Activated T-helper 9 cell treated with anti-CD3 and anti-CD28 coated beads, Interleukin-2, amount 50 U/mL, for 16 hours (primary cell): ENCODE measurements at places on chromosomes 6 and 20.
A peak's percentile ranks its signal among the peaks of the same experiment; 100 is the strongest.

DNA sequence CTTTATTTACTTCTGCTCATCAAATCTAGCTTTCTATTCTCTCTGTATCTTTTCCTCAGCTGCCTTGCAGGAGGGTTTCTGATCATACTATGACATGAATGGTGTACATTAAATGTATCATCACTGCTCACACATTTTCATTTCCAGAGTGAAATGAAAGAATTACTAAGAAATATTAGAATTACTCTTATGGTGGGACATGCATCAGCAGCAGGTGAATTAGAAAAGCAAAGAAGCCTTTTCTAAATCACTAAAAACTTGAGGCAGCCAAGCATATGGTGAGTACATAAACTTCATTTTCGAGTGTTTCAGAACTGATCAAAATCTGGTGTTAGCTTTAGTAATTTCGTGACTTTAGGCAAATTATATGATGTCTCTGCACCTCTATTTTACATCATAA, 23.6 kb downstream of the IL17A start:
- DNase-seq: no peak

- DNase-seq: no peak
These were observed 15.7 kb upstream of the QKI start for GRCh38 chr6:163398815-163399214.

DNA sequence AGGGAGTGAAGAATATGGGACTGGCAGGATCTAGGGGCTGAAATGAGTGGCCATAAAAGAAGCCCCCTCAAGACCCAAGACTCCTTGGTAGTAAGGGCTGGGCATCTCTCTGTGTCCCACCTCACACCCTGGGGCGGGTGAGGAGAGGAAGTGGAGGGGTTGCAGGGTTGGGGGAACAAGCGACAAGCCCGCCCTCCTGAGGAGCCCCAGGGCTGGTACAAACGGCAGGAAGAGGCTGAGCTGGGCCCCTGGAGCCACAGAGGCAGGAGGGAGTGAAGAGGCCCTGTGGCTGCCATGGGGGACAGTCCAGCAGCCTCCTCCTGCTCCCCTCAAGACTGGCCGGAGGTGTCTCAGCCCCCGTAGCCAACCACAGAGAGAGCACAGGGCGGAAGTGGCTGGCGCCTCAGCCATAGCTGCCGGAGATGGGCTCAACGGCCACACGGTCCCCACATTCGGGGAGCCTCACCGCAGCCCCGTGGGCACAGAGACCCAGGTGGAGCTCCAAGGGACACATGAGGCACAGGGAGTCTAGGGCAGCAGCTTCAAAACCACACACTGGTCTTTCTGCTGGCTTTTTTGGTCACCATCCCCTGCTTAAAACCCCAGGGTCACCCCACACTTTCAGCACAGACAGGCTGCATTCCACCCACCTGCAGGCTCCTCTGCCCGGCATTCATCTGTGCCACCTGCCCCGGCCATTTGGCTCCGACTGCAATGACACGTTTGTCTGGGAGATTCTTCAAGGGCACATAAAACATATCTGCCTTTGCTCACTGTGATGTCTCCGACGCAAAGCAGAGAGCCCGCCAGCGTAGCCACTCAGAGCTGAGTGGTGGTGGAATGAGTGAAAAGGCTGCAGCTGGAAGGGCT, 524 bp downstream of the C20orf203 start:
- no peak for DNase-seq

GRCh38 chr6:112274774-112275173, 20.4 kb upstream of the LAMA4 start:
- DNase-seq: no peak

DNA sequence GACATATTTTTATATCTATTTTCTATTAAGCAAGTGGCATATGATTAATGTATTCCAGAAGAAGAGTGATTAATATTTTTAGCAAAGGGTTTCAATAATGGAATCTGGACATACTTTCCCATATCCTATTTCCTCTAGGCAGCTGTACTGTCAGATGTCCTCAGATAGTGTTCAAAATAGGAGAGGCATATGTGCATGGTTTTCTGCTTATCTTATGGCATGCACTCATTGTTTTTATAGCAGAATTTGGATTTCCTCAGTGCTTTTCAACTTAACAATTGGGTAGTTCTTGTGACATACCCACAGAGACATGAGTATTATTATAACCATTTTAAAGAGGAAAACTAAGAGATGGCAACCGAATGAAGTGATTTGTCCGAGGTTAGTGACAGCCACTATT, 12.6 kb upstream of the SLC17A5 start:
- no peak for DNase-seq

GRCh38 chr6:111603040-111603439, 2.6 kb downstream of the TRAF3IP2 start:
- DNase-seq: no peak

DNA sequence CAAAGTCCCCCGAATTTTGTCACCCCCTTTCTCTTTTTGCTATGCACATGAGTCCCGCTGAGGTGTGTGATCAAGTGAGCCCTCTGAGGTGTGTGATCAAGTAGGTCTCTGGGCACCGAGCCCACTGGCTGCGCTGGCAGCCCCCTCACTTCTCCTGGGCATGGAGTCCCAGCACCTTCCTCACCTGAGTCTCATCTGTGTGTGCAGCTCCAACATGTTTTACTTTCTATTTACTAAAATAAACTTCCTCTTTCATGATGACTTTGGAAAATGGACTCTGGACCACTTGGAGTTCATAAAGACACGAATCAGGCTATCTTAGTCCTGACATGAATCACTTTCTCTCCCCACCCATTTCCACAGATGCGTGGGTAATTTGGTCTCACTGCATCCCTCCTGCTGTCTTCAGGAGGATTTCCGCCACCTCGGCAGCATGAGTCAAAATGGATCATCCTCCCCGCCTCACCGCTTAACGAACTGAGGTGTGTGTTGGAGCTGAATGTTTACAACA, 39.8 kb downstream of the PRDM1 start:
- DNase-seq: peak; percentile 48

DNA sequence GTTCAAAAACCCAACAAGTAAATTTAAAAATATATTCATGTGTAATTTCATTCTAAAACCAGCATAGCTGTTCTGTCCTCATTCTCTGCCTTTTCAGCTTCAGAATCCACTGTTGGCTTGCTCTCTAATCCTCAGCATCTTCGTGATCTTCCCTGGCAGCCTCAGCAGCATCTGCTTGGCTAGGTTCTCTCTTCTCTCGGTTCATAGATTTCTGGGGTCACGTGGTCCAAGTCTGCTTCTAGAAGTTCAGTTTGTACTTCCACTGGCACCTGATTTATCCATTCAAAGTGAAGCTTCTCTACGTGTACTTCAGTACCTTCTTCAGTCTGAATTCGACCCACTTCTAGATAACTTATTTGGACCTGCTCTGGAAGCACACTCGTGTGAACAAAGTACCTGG, 245.7 kb downstream of the EPM2A start:
- DNase-seq: no peak

DNA sequence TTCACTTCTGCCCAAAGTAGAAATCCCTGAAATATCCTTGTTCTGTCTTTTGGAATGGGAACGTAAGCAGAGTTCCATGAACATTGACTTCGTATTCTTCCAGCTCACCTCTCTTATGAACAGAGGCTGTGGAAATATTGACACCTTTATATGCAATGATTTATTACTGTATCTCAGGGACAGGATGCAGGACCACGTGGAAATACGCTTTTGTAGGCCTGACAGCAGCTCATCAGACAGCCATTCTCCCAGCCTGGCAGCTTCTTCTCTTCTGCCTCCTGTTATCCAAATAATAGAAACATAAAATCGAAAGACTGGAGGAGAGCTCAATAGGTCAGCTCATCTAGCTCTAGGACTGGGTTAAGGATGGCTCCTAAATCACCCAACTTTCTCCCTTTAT, 106.2 kb upstream of the DTNBP1 start:
- DNase-seq: no peak

DNA sequence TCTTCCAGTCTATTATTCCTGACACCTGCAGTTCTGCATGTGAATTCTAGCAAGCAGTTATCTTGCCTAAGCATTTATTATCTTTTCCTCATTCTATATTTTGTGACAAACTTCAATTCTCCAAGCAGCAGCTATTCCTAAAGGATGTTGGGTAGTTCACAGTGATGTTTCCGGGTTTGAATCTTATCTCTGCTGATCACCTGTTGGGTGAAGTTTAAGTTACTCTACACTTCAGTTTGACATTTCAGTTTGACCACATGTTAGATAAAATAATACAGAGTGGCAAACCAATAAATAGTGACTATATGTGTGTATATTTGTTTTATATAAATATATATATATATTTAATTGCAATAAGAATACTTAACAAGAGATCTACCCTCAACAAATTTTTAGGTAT, 168.6 kb downstream of the ADGRG6 start:
- no peak for DNase-seq

GRCh38 chr6:117615750-117616390, 13.6 kb upstream of the GOPC start:
- no peak for DNase-seq

- no peak for DNase-seq
These were observed 38.0 kb upstream of the TASP1 start for GRCh38 chr20:13676682-13677081.

DNA sequence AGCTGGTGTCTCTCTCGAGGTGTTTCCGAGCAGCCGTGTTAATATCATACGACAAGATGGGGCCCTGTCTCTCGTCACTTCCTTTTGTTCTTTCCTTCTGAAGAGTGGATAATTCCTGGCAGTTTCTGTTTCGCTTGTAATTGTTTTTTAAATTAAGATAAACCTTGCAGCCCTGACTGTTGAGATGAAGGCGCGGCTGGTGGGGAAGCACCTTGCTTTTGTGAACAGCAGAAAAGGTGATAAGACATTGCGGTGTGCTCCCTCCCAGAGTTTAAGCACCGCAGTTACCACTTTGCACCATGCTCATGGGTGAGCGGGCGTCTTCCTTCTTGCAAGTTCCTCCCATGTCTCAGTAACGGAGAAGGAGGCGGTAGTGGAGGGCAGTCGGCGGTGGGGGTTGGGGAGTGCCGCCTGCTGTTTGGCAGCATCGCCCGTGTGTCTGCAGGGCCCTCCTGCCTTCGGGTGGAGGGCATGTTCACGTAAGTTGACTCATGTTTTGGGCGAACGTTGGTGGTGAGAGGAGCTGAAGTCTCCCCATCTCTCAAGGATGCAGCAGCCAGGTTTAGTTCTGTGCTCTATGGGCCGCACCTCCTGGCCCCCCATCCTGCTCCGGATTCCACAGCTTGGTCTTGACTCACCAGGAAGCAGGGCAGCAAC, 345.9 kb downstream of the TAF4 start:
- DNase-seq: peak; percentile 3

DNA sequence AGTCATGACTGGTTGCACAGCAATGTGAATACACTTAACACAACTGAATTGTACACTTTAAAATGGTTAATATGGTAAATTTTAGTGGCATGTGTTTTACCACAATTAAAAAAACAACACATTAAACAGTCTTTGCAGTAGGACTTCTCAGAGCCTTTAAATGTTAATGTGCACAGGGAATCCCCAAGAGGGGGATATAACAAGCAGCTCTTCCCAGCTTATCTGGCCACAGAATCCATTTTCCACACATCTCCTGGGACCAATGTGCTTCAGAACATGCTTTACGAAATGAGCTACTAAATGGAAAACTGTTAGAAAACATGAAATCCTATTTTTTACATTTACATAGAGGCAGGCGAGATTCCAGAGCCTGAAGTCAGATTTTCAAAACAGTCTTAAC, 44.4 kb downstream of the FYN start:
- DNase-seq: no peak

DNA sequence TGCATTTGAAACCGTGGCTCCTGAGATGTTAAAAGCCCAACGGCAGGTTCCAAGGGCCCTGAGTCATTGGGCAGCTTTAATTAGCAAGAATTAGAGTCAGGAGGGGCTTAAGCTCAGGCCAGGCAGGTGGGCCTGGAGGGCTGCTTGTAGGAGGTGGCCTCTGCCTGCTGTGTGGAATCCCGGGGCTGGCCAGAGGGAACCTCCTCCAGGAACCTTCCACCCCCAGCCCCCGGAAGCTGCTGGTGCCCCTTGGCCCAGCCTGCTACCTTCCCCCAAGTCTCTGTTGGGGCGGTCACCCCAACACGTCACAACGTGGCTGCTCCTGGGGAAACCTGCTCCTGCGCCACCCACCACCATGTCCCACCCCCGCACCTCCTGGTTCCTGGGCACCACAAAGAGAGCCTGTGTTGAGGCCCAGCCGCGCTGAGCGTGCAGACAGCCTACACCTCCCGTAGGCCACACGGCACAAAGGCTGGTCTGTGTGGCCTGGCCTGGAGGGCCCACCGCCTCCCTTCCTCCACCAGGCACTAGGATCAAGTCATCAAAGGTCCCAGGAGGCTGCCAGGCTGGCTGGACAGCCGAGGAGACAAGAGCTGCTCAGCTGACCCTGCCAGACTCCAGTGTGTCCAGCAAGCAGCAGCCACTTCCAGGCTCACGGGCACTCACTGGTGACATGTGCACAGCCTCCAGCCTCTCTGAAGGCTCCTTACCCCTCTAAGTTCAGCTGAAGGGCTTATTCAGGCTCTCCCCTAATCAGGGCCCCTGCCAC, 86.3 kb downstream of the SNX5 start:
- DNase-seq: no peak

DNA sequence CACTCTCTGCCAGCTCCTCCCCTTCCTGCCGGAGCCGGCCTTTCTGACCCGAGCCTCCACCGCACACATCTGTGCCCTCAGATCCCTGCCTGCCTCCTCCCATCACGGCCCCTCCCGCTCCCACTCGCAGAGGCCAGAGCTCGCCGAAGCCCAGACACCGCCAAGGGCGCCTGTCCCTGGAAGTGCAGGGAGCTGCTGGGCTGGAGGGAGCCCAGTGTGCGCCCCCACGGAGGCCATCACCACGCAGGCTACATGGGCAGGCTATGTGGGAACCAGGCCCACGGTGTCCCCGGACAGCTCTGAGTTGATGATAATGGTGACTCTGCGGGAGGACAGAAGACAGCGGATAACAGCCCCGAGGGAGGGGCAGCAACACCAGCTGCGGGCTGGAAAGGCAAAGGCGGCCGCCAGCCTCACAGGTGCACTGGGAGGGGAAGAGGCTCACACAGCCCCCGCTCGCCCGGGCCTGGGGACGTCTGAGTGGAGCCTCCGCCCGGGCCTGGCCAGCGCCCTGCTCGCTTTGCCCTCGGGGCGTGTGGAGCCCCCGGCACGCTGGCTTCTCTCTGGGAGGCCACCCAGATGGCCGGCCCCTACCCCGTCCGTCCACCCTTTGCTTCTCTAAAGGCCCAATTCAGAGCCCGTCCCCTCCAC, 154.9 kb downstream of the DLL1 start:
- no peak for DNase-seq

- DNase-seq: no peak
These were observed 125.4 kb downstream of the OPRM1 start for GRCh38 chr6:154164397-154164796.
